Naive thymus-derived CD8-positive, alpha-beta T cell (primary cell): ENCODE measurements at places on chromosomes 1 and 21. TPM values are rescaled to one million over a fixed set of nuclear protein-coding genes. Genes with fewer than 3 reads are reported as not detected.

GRCh38 chr1:109484519-109484975, 842 bp downstream of the ATXN7L2 start:
- peak overlapping the region; percentile 98 for H3K4me3 ChIP-seq
- peak; percentile 59 for DNase-seq
- peaks cover 41% of the 10 kb centered on the region for H3K4me1 ChIP-seq
- peaks cover 7% of the 10 kb centered on the region for H3K27me3 ChIP-seq

- H3K27ac ChIP-seq: no peak overlapping the region
- no peaks in the 10 kb centered on the region for H3K4me1 ChIP-seq
- no peak for DNase-seq
- no peak overlapping the region for H3K4me3 ChIP-seq
- no peaks in the 10 kb centered on the region for H3K27me3 ChIP-seq
Measured at GRCh38 chr1:61287734-61288133, 205.4 kb downstream of the NFIA start.

- no peaks in the 10 kb centered on the region for H3K4me1 ChIP-seq
- DNase-seq: no peak
- no peaks in the 10 kb centered on the region for H3K36me3 ChIP-seq
- H3K27ac ChIP-seq: no peak overlapping the region
- no peak overlapping the region for H3K4me3 ChIP-seq
Measured at GRCh38 chr1:238465449-238465848, 574.7 kb upstream of the ZP4 start.

DNA sequence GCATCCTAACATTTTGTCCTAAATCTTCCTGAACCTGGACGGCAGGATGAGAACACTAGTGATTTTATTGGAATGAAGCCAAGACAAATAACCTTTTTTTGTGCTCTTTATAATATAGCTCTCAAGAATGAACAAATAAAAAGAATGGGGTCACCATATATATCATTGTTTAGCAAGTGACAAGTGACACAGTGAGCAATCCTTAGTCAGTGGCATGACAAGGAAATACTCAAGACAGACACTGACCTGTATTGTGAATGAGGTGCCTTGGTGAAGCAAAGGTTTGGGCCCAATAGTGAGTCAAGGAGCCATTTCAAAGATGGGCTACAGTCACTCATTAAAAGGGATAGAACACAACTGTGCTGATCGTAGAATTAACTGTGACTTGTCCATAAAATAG, 35.7 kb downstream of the PTGFR start:
- peaks cover 7% of the 10 kb centered on the region for H3K27me3 ChIP-seq
- H3K4me1 ChIP-seq: no peaks in the 10 kb centered on the region
- H3K27ac ChIP-seq: no peak overlapping the region
- no peak for DNase-seq
- H3K36me3 ChIP-seq: no peaks in the 10 kb centered on the region
- H3K4me3 ChIP-seq: no peak overlapping the region

The ZBTB7B gene
- polyA plus RNA-seq: 0.12 TPM
